ENCODE measurements at places on chromosomes 2 and 18.

DNA sequence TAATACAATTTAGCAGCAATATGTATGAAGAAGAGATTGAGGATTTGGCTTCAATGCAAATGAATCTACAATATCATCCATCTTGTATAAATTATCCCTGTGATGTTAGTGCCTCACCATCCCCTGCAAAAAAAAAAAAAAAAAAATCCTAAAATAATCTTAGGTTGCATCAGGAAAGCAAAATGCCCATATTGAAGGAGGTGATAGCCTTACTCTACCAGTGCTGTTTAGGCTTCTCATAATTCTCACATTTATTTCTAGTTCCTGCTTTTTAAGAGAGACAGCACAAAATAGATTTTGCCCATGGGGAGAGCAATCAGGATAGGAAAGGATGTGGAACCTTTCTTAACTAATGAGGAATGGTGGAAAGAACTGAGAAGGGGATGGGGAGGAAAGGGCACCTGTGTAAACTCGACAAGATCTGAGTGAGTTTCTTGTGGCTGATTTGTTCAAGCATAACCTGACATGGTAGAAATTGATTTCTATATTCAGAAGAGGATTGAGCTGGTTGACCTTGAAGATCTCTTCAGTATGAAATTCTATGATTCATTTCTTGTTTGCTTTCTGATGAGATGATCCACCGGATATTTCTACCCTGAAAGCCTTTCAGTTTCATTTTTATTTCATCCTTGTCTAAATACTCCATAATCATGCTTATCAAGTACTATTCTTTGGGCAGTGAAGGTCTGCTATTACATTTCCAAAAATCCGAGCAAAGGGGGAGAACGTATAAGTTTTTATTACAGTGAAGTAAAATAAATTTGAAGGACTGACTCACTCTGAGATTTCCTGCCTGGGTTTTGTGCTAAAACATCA lies 391.2 kb downstream of the PTPRM start:
- DNase-seq, result no peak

DNA sequence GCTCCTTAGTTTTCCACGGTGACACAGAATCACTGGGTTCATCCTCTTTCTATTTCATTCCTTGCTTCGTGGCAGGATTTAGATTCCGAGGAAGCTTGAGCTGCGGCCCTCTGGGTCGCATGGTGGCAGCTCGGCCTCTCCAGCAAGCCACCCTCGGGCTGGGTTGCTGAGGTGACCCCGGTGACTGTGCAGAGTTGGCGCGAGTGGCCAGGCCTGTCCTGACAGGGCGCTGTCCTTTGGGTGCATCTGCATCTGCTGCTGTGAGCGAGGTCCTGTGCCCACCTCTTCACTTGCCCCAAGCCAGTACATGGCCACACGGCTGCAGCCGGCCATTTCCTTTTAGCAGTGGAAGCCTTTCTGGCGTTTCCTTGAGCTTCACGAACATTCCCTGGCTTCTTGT lies 21.8 kb downstream of the PRELID3A start:
- DNase-seq, result no peak

GRCh38 chr2:3405876-3406275 lies 26.4 kb downstream of the TRAPPC12 start:
- no peak for DNase-seq

GRCh38 chr2:176066645-176067588 lies 16.8 kb downstream of the EVX2 start:
- no peak for DNase-seq

- DNase-seq, result no peak
Measured at GRCh38 chr2:63614983-63615945, 26.5 kb downstream of the MDH1 start.

DNA sequence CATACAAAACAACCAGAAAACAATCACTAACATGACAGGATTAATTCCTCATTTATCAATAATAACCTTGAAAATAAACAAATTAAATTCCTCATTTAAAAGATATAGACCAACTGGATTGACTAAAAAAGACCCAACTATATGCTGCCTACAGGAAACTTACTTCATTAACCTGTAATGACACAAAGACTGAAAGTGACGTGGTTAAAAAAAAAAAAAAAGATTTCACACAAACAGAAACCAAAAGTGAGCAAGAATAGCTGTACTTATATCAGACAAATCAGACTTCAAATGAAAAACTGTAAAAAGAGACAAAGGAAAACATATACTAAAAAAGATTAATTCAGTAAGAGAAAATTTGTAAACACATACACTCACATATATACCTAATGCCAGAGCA lies 201.2 kb downstream of the CCDC178 start:
- DNase-seq, result no peak

DNA sequence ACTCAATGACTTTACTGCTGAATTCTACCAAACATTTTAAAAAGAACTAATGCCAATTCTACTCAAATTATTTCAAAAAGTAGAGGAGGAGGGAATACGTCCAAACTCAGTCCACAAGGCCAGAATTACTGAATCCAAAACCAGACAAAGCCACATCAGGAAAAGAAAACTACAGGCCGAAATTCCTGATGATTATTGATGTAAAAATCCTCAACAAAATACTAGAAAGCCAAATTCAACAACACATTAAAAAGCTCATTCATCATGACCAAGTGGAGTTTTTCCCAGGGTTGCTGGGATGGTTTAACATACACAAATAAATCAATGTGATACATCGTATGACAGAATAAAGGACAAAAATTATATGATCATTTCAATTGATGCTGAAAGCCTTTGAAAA lies 103.9 kb upstream of the UBE2E3 start:
- DNase-seq, result no peak

DNA sequence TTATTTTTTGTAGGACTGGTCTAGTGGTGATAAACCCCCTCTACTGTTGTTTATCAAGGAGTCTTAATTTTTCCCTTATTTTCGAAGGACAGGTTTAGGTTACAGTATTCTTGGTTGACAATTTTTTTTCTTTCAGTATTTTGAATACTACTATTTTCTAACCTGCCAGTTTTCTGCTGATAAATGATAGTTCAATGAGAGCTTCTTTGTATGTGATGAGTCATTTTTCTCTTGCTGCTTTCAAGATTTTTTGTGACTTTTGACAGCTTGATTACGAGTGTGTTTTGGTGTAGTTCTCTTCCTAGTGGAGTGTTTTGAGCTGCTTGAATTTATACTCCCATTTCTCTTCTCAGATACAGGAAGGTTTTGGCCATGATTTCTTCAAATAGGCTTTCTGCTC lies 77.5 kb downstream of the ACSL3 start:
- no peak for DNase-seq

- DNase-seq, result no peak
Measured at GRCh38 chr2:217387776-217388387, 528.0 kb upstream of the TNP1 start.

DNA sequence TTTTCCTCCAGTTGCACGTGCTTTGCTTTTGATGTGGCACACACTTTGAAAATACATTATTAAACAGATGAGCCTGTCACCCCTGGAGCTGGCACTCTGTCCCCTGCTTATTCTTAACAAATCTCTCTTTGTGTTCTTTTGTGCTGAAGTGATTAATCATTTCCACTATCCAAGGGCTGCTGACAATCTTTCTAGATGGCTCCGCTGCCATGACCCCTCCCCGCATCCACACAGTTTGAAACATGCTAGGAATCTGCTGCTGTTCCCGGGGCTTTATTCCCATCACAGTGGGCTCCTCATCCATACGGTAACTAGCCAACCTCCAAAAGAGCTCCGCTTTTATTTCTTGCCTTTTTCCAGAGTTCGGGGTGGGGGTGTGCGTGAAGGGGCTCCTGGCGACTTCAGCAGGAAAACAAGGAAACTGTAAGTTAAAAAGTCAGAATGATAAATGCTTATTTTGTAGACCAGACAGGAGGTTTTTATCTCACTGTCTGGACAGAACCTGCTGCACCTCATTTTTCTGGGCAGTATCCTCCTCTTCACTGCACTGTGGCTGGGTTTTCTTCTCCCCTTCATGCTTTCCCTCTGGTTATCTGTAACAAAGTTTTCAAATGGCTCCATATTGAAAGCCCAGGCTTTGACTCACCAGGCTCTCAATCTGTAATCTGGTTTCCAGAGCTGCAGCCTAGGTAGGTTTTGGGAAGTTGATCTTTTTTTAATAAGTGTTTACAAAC lies 319.7 kb downstream of the AFF3 start:
- no peak for DNase-seq

DNA sequence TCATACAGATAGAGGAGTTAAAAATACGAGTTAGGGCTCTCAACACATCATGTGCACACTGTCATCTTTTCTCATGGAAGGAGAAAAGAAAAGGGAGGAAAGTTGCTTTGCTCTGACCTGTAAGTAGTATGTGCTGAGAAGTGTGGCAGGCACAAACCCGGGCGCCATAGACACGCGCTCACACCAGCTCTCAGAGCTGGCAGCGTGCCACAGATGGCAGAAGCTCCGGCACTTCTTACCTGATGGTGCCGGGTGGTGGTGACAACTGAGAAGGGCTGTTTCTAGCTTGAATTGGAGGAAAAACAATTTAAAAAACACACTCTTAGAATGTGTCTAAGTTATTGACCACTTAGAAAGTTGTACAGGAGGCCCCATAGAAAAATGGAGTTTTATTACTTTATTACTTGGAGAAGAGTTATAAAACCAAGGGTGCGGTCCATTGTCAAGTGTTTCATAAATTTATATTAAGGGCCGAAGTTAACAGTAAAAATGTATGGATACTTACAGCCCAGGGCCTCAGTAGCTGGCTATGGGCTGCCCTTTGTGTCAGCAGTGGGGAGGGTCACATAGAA lies 92.2 kb downstream of the DPP4 start:
- DNase-seq, result no peak

DNA sequence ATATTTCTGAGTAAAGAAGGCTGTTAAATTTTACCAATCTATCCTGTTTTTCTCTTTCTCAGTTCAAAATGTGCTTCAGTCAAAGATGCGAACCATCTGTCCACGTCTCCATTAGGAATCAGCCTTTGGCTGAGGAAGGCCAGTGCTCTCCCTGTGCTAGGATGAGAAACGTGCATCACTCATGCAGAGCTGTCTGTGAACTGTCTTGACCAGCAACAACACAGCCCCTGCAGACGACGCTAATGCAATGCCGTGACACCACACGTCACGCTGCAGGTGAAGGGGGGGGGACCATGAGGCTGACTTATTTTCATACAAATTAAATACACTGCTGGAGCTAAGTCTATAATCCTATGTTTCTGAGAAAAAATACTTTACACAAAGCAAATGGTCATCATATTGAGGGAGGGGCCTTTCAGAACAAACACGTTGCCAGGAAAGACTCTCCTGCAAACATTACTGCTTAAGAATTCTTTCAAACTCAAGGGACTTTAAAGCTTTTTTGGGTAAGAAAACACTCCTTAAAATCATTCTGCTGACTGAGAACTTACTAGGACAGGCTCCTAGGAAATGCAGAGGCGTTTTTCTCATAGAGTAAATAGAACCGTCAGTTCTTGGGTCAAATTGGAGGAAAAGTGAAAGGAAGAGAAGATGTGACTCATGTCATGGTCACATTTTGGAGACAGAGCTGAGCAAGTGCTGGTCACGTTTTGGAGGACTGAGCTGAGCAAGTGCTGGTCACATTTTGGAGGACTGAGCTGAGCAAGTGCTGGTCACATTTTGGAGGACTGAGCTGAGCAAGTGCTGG lies 97.0 kb downstream of the MBP start:
- DNase-seq, result no peak

DNA sequence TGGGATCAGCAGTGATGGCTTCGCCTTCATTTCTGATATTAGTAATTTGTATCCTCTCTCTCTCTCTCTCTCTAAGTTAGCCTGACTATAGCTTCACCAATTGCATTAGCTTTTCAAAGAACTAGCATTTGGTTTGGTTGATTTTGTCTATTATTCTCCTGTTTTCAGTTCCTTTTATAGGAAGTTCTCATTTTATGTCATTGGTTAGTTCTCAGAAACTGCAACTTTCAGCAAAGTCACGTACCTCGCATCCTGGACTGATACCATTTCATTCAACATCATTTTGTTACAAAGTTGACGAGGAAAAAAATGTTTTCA lies 450.8 kb downstream of the EIPR1 start:
- no peak for DNase-seq
